Central memory CD4-positive, alpha-beta T cell (primary cell): ENCODE measurements at places on chromosomes 13 and 19.

DNA sequence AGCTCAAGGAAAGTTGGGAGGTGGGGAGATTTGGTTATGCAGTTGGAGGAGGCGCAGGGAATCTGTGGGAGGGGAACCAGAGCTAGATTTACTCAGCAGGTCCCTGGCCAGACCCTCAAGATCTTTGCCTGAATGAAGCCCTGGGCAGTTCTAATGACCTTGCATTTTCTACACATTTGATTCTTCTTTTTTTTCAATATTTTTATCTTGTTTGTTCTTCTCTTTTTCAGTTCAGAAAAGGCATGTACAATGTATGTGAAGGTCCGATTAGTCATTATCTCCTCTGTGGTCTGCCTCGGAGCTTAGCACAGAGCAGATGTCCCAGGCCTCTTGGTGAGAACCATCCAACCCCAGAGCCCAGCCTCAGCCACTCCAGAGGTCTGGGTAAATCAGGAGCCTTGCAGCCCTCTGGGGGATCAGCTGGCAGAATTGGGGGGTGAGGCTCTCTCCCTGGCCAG lies 24.2 kb downstream of the SERP2 start:
- DNase-seq = no peak

- DNase-seq = no peak
Measured at GRCh38 chr13:48808683-48809082, 155.0 kb downstream of the CYSLTR2 start.

DNA sequence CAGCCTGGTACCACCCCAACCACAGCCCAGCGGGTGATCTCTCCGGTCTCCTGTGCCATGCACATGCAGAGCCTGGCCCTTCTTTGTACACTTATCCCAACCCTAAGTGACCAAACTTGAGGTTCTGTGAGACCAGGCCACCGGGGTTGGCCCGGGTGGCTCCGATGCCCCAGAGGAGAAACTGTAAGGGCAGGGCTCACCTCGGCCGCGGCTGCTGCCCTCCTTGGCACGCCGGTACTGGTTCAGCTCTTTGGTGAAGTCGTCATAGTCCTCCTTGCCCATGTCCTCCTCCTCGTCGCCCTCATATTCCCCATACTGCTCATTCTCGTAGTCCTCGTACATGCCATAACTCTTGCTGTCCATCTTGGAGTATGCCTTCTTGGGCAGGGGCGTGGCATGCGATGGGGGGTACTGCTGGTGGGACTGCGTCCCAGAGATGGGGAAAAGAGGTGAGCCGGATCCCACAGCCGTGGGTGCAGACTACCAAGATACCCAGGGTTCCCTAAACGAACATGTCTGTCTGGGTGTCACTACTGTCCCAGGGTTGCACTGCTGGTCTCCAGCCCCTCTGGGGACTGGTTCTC lies 23.7 kb downstream of the ZC3H4 start:
- DNase-seq = no peak

DNA sequence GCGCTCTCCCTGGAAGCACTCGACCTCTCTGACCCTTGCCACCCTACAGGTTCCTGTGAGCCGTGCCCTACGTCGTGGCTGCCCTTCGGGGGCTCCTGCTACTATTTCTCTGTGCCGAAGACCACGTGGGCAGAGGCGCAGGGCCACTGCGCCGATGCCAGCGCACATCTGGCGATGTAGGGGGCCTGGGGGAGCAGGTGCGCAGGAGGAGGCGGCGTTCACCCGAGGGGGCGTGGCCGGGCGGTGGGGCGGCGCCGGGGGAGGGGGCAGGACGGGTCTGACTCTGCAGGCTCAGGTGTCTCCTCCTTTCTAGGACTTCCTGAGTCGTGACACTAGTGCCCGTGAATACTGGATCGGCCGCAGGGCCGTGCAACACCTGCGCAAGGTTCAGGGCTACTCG lies 26.4 kb downstream of the CLEC4M start:
- peak; percentile 24 for DNase-seq

- no peak for DNase-seq
Measured at GRCh38 chr13:37302686-37303085, 197.2 kb upstream of the CSNK1A1L start.

GRCh38 chr13:69617587-69617986 lies 490.0 kb upstream of the ATXN8OS start:
- no peak for DNase-seq

- no peak for DNase-seq
Measured at GRCh38 chr13:28505543-28506135, 10.7 kb upstream of the FLT1 start.

DNA sequence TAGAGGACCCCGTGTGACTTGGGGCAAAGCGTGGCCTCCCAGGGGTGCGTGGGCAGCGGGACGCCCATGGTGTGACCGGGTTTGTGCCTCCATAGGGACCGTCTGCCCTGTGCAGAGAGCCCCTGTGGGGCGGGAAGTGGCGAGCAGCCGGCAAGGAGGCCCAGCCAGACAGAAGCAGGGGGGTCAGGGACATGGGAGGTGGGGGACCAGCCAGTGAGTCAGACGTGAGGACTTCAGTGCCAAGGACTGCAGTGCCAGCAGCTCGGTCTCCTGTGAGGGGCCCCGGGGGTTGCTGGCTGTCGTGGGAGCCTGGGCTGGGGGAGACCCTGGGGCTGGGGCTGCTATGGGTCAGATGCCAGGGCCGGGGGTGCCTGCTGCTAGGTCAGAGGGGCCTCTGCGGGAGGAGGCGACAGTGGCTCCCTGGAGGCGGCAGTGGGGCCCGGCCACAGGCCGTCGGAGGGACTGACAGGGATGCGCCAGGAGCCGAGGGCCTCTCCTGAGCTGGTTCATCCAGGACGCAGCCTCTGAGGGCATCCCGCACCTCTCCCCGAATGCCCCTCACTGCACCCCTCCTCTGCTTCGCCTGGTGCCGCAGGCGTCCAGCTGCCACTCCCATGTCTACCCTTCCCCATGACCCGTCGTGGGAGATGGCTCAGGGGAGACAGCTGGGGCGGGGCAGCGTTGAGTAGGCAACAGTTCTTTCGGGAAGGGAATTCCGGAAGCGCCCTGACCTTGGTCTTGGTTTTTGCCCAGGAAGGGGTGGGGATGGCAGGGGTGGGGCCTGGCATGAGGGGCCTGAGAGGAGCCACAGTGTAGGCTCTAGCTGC lies 80.0 kb downstream of the KDM4B start:
- no peak for DNase-seq

DNA sequence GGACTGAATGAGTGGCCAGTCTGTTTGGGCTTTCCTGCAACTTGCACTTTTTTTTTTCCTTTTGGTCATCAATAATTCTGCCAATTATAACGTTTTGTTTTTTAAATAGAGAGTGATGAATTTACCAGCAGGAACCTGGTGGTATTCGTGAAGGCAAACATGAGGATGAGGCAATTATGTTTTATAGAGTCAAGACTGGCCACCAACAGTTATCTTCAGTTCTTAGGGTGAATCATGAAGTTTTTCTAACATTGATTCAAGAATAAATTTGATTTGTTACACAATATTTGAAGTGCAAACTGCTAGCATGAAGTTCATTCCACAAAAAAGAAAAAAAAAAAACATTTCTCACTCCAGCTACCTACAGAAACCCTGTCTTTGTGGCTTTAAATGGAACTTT lies 244.5 kb downstream of the SPRY2 start:
- DNase-seq = no peak

- DNase-seq = no peak
Measured at GRCh38 chr19:56683116-56683515, 11.6 kb upstream of the ZNF835 start.

GRCh38 chr13:112392719-112393118 lies 16.6 kb downstream of the SPACA7 start:
- DNase-seq = no peak

DNA sequence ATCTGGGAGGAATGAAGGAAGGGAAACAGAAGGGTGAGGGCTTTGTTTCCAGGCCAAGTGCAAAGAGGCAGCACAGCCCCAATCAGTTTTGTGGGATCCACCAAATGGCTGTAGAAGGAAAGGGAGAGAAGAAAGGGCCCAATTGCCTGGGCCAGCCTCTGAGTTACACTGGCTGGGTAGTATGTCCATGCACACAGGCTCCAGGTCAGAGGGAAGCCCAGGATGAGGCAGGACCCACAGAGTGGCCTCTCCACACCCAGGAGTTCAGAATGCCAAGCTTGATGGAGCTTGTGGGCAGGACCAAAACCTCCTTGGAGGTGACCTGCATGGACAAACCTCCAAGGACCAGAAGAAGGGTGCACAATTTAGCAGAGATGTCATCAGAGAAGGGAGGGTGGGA lies 178.2 kb upstream of the TSHZ3 start:
- no peak for DNase-seq

GRCh38 chr19:11754663-11755062 lies 12.1 kb upstream of the ZNF441 start:
- no peak for DNase-seq

GRCh38 chr13:84912720-84913119 lies 886.5 kb downstream of the SLITRK6 start:
- DNase-seq = no peak

- no peak for DNase-seq
Measured at GRCh38 chr13:25575562-25575961, 203.8 kb downstream of the ATP8A2 start.

- DNase-seq = no peak
Measured at GRCh38 chr19:6509118-6509971, 7.2 kb upstream of the TUBB4A start.

- peak; percentile 86 for DNase-seq
Measured at GRCh38 chr19:55632463-55632834, 8.1 kb upstream of the ZNF784 start.

DNA sequence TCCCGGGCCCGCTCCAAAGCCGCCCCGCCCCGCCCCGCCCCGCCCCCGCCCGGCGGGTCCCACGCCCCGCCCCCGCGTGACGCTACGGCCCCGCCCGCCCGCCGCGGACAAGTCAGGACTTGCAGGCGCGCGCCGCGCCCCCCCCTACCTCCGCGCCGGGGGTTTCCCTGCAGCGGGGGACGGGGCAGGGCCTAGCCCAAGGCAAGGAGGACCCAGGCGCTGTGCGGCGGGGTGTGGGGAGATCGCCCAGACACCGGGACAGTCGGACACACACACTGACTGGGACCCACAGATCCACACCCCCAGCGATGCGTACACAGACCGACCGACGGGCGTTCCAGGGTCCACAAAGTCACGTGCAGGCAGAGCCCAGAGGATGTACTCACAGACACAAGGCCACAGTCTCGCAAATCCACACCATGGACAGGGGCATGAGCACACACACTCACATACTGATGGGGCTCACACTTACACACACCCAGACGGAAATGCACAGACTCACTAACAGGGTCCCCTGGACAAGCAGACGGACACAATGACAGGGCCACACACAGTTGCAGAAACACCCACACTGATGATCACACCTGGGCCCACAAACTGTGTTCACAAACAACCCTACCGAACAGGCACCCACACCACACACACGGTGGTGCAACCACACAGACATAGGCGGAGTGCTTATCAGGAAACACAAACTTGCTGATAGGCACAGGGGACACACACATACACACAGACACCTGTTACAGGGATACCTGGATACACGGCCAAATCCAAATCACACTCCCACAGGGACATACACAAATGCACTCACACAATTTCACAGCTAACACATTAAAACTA lies 436 bp upstream of the BBC3 start:
- DNase-seq = peak; percentile 87

DNA sequence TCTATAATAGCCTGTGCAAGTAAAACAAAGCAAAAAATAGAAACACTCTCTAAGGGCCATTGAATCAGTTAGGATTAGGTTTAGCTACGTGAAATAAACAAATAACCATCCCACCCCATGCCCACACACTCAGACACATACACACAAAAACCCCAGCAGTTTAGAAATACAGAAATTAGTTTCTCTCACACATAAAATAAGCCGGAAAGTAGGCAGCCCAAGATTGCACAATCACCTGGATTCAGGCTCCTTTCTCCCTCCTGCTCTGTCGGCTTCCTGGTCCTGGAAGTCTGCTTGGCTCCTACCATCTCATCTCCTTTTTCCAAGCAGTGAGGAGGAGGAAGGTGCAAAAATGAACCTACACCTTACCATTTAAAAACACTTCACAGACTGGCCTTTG lies 22.6 kb upstream of the USP12 start:
- no peak for DNase-seq

GRCh38 chr19:57047743-57048142 lies 72.0 kb upstream of the USP29 start:
- DNase-seq = no peak

GRCh38 chr19:41413947-41414346 lies 13.2 kb downstream of the B3GNT8 start:
- DNase-seq = no peak

GRCh38 chr19:13817018-13817614 lies 21.9 kb downstream of the ZSWIM4 start:
- no peak for DNase-seq

DNA sequence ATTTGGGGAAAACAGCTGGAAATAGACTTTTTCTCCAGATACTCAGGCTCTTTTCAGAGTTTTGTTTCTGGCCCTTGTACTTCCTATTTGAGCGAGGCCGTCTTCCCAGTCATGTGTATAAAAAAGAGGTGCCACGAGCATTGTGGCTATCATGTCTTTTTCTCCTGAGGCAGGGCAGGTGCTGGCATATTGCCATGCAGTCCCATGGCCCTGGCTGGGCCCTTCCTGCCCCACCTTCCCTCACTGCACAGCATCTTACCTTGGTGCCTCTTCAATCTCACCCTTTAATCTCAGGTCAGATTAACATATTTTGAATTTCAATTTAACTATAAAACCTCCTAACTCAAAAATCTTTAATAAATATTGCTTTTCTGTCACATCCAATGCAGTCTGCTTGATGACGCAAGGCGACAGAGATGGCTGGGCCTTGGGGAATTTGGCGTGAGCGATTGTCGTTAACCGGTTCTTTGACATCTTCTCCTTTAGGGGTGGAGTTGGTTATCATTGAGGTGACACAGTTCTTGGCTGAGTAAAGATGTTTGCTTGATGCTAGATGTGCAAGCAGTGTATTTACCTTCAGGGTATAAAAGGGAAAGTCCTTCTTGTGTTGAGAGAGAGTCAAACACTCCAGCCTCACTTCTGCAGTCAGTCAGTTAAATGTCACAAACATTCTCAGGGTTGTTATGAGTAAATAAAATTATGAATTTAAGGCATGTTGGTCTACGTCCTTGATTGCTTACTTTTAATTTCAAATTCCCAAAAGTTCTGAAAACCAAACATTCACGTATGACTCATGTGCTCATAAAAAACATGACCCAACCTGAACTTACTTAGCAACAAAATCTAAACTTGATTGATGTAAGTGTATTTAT lies 289.9 kb downstream of the MYO16 start:
- DNase-seq = no peak

GRCh38 chr13:41494202-41494601 lies 36.9 kb downstream of the RGCC start:
- no peak for DNase-seq

- no peak for DNase-seq
Measured at GRCh38 chr19:55160986-55161365, 3.4 kb upstream of the TNNI3 start.

- no peak for DNase-seq
Measured at GRCh38 chr13:77810430-77810829, 108.2 kb downstream of the EDNRB start.

DNA sequence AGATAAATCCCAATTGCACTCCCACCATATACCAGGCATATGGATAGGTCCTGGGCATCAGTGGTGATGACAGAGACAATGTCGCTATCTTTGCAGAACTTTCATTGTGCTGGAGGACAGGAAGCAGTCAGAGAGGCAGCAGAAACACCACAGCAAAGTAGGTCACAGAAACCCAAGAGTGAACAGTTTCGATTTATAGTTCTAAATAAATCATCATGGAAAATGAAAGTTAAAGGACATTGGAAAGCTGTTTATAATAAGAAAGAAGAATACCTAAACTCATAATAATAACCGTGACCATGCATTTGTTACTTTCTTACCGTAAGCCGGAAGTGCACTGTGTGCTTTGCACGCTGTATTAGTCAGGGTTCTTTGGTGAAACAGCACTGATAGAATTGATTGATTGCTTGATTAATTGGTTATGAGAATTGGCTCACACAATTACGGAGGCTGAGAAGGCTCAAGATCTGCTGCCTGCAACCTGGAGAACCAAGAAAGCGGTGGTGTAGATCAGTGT lies 38.9 kb downstream of the ALOX5AP start:
- DNase-seq = peak; percentile 64
